Chondrocyte (in vitro differentiated cells): ENCODE measurements at places on chromosomes 2 and 18. TPM values are rescaled to one million over a fixed set of nuclear protein-coding genes. Genes with fewer than 3 reads are reported as not detected.

DNA sequence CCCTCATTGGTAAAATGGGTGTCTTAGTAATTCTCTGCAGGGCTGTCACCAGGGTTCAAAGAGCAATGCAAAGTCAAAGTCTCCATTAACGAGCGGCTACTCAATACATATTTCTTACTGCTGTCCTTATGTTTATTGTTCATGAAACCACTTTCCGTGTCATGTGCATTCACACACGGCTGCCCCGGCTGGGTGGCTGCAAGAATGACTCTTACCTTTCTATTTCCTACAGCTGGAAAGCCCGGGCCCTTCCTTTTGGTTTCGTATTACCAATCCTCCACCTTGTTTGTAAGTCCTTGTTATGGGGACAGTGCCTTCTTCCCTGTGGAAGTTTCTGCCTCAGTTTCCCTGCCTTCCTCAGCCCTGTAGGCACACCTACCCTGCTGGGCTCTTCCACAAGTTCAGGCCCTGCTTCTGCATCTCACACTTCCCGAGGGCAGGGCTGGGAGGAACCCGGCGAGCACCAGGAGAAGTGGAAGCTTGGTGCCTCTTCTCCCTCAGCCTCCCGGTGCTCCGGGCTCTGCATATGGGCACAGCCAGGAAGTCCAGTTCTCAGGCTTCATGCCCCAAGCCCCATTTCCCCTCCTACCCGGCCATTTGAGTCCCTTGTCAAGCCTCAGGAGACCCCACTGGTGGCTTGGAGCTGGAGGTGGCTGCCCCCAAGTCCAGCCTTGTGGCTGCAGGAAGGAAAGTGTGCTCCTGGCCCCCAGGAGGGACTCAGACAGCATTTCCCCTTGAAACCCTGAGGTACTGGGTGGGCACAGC lies 18.7 kb upstream of the ACKR3 start:
- H3K27me3 ChIP-seq, result no peaks in the 10 kb centered on the region
- H3K4me3 ChIP-seq, result no peak overlapping the region
- peaks cover 7% of the 10 kb centered on the region for H3K36me3 ChIP-seq
- peak; percentile 85 for DNase-seq

GRCh38 chr18:24987303-24988252 lies 364.4 kb downstream of the ZNF521 start:
- H3K27me3 ChIP-seq, result no peaks in the 10 kb centered on the region
- H3K4me3 ChIP-seq, result peak overlapping the region; percentile 43
- peaks cover 43% of the 10 kb centered on the region for H3K4me1 ChIP-seq
- no peak for DNase-seq

GRCh38 chr2:163708265-163708664 lies 27.5 kb downstream of the FIGN start:
- H3K36me3 ChIP-seq, result no peaks in the 10 kb centered on the region
- no peak overlapping the region for H3K4me3 ChIP-seq
- no peaks in the 10 kb centered on the region for H3K27me3 ChIP-seq
- no peak for DNase-seq

GRCh38 chr18:69447886-69448285 lies 47.2 kb downstream of the DOK6 start:
- H3K4me3 ChIP-seq, result no peak overlapping the region
- no peaks in the 10 kb centered on the region for H3K4me1 ChIP-seq
- DNase-seq, result no peak
- H3K27ac ChIP-seq, result no peak overlapping the region
- no peaks in the 10 kb centered on the region for H3K27me3 ChIP-seq

- DNase-seq, result no peak
- H3K27ac ChIP-seq, result no peak overlapping the region
- no peak overlapping the region for H3K4me3 ChIP-seq
- peaks cover 7% of the 10 kb centered on the region for H3K4me1 ChIP-seq
- no peaks in the 10 kb centered on the region for H3K36me3 ChIP-seq
Observed at GRCh38 chr2:129606496-129607270, 372.8 kb upstream of the RAB6C start.

The PROC gene
- 2.6 to 5.3 TPM (median 2.7 TPM) in 3 replicates for total RNA-seq

The LINC00305 gene
- not detected in 3 replicates for total RNA-seq

- H3K4me3 ChIP-seq, result no peak overlapping the region
- no peak overlapping the region for H3K27ac ChIP-seq
- DNase-seq, result no peak
- H3K27me3 ChIP-seq, result no peaks in the 10 kb centered on the region
Observed at GRCh38 chr2:9439536-9439935, 16.1 kb downstream of the CPSF3 start.

The CXCR1 gene
- total RNA-seq, result not detected in 3 replicates

The QPCT gene
- 0.67 to 1.2 TPM in 2 of 3 replicates, not detected in the other for total RNA-seq

The SNRNP27 gene
- total RNA-seq, result 45.0 to 50.7 TPM (median 48.6 TPM) in 3 replicates

- H3K27me3 ChIP-seq, result peaks cover 11% of the 10 kb centered on the region
- peaks cover 11% of the 10 kb centered on the region for H3K4me1 ChIP-seq
- H3K27ac ChIP-seq, result no peak overlapping the region
- H3K4me3 ChIP-seq, result no peak overlapping the region
- no peaks in the 10 kb centered on the region for H3K36me3 ChIP-seq
- DNase-seq, result no peak
Observed at GRCh38 chr18:6374935-6375529, 39.7 kb downstream of the L3MBTL4 start.

The ZSWIM2 gene
- total RNA-seq, result not detected in 3 replicates

The PFN4 gene
- total RNA-seq, result 1.3 to 1.4 TPM (median 1.3 TPM) in 3 replicates

DNA sequence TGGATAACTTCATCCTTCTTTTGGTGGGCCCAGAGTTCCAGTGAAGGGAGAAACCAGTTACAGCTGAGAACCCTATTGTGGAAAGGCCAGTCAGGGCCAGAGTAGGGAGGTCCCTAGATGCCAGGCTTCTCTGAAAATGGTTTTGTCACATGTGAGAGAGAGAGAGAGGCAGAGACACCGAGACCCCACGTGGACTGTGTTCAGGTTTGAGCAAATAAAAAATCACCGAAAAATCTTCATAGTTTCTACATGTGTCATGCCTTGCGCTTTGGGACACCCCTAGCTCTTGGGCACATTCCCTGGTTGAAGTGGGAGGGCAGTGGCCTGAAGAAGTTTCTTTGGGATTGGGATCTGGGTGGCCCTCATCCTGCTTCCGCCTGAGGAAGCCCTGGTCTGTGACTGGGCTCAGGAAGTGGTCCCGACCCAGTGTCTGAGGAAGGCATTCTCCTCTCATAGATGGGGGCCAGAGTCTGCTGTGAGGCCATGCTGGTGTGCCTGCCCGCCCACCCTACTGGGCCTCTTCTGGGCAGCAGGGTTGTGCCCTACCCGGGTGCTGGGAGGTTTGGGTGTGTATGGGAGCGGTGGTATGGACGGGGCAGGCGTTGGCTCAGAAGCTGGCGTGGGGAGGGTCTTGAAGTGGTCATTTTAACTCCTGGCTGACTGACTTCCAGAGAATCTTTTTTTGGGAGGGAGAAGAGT lies 16.1 kb downstream of the NCK2 start:
- peaks cover 29% of the 10 kb centered on the region for H3K4me1 ChIP-seq
- H3K27ac ChIP-seq, result peak overlapping the region; percentile 27
- H3K4me3 ChIP-seq, result no peak overlapping the region
- no peaks in the 10 kb centered on the region for H3K36me3 ChIP-seq
- no peaks in the 10 kb centered on the region for H3K27me3 ChIP-seq

GRCh38 chr2:66962716-66963115 lies 434.4 kb upstream of the ETAA1 start:
- peaks cover 2% of the 10 kb centered on the region for H3K36me3 ChIP-seq
- H3K4me3 ChIP-seq, result no peak overlapping the region
- H3K27ac ChIP-seq, result no peak overlapping the region
- no peak for DNase-seq
- no peaks in the 10 kb centered on the region for H3K27me3 ChIP-seq
